Panc1 (cell line): ENCODE measurements at places on chromosomes 2 and 18.

DNA sequence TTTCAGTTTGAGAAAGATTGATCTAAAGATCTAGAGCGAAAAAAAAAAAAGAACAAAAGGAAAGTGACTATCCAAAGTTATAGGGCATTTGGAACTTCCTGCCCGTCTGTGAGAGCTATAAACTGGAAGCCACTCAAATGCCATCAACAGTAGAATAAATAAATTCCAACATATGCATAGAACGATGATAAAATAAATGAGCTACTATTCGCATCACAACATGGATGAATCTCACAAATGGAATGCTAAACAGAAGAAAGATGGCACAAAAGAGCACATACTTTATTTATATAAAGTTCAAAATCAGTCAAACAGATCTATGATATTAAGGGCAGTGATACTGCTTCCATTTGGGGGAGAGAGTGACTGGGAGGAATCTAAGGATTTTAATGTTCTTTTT lies 128.8 kb downstream of the TTC32 start:
- peaks cover 4% of the 10 kb centered on the region; the same call in 1 of the 2 replicates for H3K4me1 ChIP-seq
- H3K4me3 ChIP-seq = no peak overlapping the region
- DNase-seq = no peak
- no peaks in the 10 kb centered on the region for H3K36me3 ChIP-seq
- H3K27ac ChIP-seq = no peak overlapping the region

GRCh38 chr18:50359806-50360205 lies 15.0 kb upstream of the SKA1 start:
- no peak overlapping the region for H3K4me3 ChIP-seq
- H3K27me3 ChIP-seq = no peaks in the 10 kb centered on the region
- no peaks in the 10 kb centered on the region for H3K4me1 ChIP-seq
- H3K36me3 ChIP-seq = no peaks in the 10 kb centered on the region

DNA sequence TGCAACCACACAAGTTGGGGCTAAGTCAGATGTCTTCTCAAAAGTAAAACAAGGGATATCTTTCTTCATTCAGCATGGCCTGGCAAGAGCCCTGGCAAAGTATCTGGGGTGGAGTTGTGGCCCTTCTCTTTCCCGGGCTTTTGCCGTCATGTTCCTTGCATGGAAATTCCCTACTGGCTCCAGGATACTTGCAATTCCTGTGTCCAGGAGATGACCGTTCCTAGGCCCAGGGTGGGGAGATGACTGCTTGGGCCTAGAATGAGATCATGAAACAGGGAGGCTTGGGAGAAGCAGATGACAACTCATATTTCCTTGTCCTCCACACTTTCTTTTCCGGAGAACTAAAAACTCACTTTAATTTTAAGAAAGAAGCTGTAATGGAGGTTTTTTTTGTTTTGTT lies 60.9 kb downstream of the TGIF1 start:
- no peak overlapping the region for H3K4me3 ChIP-seq
- DNase-seq = no peak
- peak overlapping the region; percentile 100 for H3K27ac ChIP-seq
- H3K36me3 ChIP-seq = no peaks in the 10 kb centered on the region
- H3K4me1 ChIP-seq = peaks cover 71% of the 10 kb centered on the region

GRCh38 chr2:108620656-108621055 lies 86.4 kb downstream of the LIMS1 start:
- DNase-seq = no peak
- peaks cover 88% of the 10 kb centered on the region for H3K4me1 ChIP-seq
- peak overlapping the region; percentile 97 for H3K27ac ChIP-seq
- H3K36me3 ChIP-seq = no peaks in the 10 kb centered on the region

DNA sequence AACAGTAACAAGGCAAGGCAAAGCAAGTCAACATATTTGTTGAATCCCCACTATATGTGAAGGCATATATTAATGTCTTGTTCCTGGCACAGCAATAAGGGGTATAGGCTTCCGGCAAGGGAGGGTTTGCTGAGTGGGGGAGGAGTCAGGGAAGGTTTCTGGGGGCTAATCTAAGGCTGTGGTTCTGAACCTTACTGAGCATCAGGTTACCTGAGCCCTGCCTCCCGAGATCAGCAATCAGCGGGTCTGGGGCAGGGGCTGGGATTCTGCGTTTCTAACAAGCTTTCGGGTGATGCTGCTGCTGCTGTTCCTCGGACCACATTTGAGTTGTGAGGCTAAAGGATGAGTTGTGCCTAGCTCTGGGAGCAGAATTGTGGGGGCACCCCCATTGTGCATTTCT lies 401.7 kb upstream of the SPRED2 start:
- no peaks in the 10 kb centered on the region for H3K36me3 ChIP-seq
- H3K27me3 ChIP-seq = no peaks in the 10 kb centered on the region
- H3K4me3 ChIP-seq = no peak overlapping the region
- no peak overlapping the region for H3K27ac ChIP-seq
- no peaks in the 10 kb centered on the region for H3K4me1 ChIP-seq
- DNase-seq = no peak

- H3K27me3 ChIP-seq = peaks cover 4% of the 10 kb centered on the region; the same call in 1 of the 2 replicates
- H3K4me1 ChIP-seq = no peaks in the 10 kb centered on the region
- DNase-seq = no peak
Observed at GRCh38 chr2:191451116-191451515, 205.9 kb downstream of the MYO1B start.

DNA sequence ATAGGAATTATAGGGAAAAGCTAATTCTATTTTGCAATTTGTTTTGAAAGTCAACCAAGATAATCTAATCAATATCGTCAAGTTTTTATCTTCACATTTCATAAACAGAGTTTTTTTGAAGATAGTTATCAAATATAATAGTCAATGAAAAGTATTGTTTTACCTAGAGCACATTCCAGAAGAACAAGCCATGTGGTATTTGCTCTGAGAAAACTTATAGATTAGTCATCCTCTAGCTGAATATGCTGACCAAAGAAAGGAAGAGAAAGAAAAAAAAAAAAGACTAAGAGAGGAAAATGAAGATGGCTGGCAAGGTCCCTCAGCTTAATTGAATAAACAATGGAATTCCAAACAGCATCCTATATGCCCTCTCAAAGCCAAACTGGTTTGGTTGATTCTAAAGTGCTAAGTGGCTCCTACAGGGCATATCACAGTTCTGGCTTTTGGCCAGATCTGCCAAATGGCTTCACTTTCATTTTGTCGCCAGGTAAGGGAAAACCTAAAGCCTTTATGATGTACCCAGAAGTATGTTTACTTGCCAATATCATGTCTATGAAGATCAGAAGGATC lies 132.6 kb downstream of the VWC2L start:
- no peaks in the 10 kb centered on the region for H3K27me3 ChIP-seq
- no peaks in the 10 kb centered on the region for H3K4me1 ChIP-seq
- H3K36me3 ChIP-seq = no peaks in the 10 kb centered on the region
- H3K27ac ChIP-seq = no peak overlapping the region
- no peak overlapping the region for H3K4me3 ChIP-seq
- no peak for DNase-seq

DNA sequence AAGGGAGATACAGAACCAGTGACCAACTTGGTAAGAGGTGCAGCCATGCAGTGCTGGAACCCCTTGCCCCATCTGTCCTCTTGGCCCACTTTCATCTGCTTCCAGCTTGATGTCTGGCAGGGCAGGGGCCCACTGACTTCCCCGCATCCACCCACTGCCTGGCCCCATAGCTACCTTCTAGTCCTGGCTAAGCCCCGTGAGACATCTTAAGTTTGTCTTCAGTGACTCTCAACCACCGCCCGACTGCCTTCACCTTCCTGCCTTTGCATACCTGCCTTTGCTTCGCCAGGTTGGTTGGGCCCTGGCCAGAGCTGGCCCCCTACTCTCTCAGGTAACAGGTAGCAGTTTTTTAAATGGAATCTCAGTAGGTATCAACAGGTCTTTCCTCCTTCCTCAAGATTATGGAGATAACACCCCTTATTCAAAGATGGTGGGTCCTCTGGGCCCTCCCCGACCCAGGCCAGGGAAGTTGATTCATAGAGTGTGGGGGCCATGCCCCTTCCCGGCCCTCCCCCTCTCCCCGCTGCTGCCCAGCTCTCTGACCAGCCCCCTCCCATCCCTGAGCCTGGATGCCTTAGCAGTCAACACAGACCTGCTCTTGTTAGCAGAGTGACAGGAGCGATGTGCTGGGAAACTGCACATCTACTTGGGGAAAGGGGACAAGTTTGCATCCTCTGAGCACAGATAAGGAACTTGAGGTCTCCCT lies 2.8 kb downstream of the ARID5A start:
- H3K4me1 ChIP-seq = peaks cover 50% of the 10 kb centered on the region
- H3K36me3 ChIP-seq = no peaks in the 10 kb centered on the region
- no peak overlapping the region for H3K4me3 ChIP-seq
- DNase-seq = no peak
- no peaks in the 10 kb centered on the region for H3K27me3 ChIP-seq

DNA sequence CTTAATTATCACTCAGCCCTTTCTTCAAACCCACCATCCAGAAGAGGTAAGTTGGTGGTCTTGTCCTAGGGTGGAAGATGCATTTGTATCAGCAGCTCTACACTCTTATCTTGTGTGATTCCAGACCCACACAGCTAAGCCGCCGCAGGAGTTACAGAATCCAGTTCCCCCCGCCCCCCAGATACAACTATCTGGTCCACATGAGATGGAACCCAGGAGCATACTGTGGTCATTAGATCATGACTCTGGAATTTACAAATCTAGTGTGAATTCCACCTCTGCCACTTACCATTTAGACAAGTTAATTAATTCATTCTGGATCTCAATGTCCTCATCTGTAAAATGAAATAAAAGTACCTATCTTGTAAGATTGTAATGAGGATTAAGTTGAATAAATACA lies 486.4 kb downstream of the BCL11A start:
- no peak for DNase-seq
- peaks cover 3% of the 10 kb centered on the region; the same call in 1 of the 2 replicates for H3K27me3 ChIP-seq
- H3K36me3 ChIP-seq = no peaks in the 10 kb centered on the region

DNA sequence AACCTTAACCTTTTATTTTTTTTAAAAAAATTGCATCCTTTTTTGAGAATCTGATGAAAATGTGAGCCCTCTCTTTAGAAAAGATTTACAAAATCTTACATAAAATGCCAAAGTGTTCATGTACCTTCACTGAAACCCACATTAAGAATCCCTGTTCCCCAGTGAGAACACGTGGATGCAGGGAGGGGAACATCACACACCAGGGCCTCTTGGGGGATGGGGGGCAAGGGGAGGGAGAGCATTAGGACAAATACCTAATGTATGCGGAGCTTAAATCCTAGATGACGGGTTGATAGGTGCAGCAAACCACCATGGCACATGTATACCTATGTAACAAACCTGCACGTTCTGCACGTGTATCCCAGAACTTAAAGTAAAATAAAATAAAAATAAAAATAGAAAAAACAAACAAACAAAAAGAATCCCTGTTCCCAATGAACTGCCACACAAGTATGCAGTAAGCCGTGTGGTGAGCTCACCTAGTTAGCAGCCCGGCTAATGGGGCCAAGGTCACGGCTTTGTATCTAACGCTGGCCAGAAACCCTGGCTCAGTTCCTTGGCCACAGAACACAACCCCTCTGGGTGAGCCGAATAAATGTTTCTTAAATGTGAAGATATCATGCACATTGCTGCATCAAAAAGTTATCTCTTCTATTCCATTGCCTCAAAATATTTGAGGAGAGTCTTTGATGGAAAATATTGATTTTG lies 41.4 kb downstream of the CHST9 start:
- H3K27ac ChIP-seq = no peak overlapping the region
- H3K27me3 ChIP-seq = no peaks in the 10 kb centered on the region
- no peaks in the 10 kb centered on the region for H3K4me1 ChIP-seq
- DNase-seq = no peak
- no peak overlapping the region for H3K4me3 ChIP-seq

- no peaks in the 10 kb centered on the region for H3K36me3 ChIP-seq
- no peak overlapping the region for H3K27ac ChIP-seq
- H3K4me3 ChIP-seq = no peak overlapping the region
- peaks cover 4% of the 10 kb centered on the region; the same call in 1 of the 2 replicates for H3K27me3 ChIP-seq
- H3K4me1 ChIP-seq = no peaks in the 10 kb centered on the region
Observed at GRCh38 chr2:7419186-7419585, 502.0 kb downstream of the RNF144A start.

DNA sequence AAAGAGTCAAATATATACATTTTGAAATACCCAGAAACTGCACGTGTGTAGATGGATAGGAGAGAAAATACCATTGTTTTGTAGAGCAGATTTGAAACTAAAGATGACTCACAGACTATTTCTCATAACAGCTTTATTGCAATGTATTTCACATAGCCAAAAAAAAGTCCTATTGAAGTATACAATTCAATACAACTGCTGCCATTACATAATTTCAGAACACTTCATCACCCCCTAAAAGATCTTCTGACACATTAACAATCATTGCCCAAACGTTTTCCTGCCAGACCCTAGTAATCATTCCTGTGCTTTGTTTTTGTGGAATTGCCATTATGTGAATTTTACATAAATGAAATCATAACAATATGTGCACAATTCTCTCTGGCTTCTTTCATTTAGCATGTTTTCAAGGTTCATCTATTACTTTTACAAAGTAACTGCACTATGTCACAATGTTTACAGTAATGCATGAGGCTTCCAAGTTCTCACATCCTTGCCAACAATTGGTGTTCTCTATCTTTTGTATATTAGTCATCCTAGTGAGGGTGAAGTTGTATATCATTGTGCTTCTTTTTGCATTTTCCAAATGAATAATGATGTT lies 378.6 kb upstream of the CWC22 start:
- no peak overlapping the region for H3K4me3 ChIP-seq
- peak; percentile 18 for DNase-seq
- no peaks in the 10 kb centered on the region for H3K27me3 ChIP-seq
- no peak overlapping the region for H3K27ac ChIP-seq
- H3K36me3 ChIP-seq = no peaks in the 10 kb centered on the region
- no peaks in the 10 kb centered on the region for H3K4me1 ChIP-seq

- H3K27me3 ChIP-seq = no peaks in the 10 kb centered on the region
- no peak overlapping the region for H3K27ac ChIP-seq
- no peak overlapping the region for H3K4me3 ChIP-seq
- H3K36me3 ChIP-seq = no peaks in the 10 kb centered on the region
Observed at GRCh38 chr2:12119841-12120240, 373.4 kb downstream of the LPIN1 start.

- no peaks in the 10 kb centered on the region for H3K27me3 ChIP-seq
- H3K4me3 ChIP-seq = no peak overlapping the region
- H3K36me3 ChIP-seq = no peaks in the 10 kb centered on the region
- no peak overlapping the region; the same call in 1 of the 2 replicates for H3K27ac ChIP-seq
- DNase-seq = no peak
Observed at GRCh38 chr2:226673314-226673723, 126.3 kb downstream of the IRS1 start.

- H3K4me3 ChIP-seq = no peak overlapping the region
- H3K36me3 ChIP-seq = no peaks in the 10 kb centered on the region
- no peak for DNase-seq
- H3K27ac ChIP-seq = no peak overlapping the region
Observed at GRCh38 chr2:42813763-42814162, 21.4 kb upstream of the HAAO start.

GRCh38 chr2:142241016-142241415 lies 110.2 kb upstream of the LRP1B start:
- DNase-seq = no peak
- H3K27me3 ChIP-seq = no peaks in the 10 kb centered on the region
- H3K4me3 ChIP-seq = no peak overlapping the region
- no peaks in the 10 kb centered on the region for H3K4me1 ChIP-seq
- no peak overlapping the region for H3K27ac ChIP-seq

DNA sequence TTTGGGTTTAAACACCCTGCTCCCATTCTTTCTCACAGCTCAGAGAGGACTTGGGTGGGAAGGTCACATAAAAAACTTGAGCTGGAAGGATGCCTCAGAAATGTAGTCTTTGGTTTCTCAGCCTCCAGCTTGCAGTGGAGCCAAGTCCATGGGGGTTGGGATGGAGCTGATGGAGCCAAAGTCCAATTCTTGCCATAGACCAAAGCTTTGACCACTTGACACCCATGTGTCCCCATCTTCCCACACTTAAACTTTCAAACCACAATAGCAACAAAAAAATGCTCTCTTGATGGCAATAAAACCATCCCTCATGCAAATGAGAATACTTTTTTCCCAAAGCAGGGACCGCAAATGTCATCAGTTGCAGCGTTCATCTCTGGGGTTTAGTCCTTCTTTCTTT lies 14.7 kb upstream of the DAW1 start:
- no peaks in the 10 kb centered on the region for H3K36me3 ChIP-seq
- no peak overlapping the region for H3K4me3 ChIP-seq
- no peak for DNase-seq
